ENCODE measurements at places on chromosomes 3 and 15.

GRCh38 chr3:4670352-4670751 lies 177.2 kb downstream of the ITPR1 start:
- DNase-seq = no peak

- DNase-seq = no peak
Measured at GRCh38 chr3:7423036-7423435, 562.1 kb downstream of the GRM7 start.

DNA sequence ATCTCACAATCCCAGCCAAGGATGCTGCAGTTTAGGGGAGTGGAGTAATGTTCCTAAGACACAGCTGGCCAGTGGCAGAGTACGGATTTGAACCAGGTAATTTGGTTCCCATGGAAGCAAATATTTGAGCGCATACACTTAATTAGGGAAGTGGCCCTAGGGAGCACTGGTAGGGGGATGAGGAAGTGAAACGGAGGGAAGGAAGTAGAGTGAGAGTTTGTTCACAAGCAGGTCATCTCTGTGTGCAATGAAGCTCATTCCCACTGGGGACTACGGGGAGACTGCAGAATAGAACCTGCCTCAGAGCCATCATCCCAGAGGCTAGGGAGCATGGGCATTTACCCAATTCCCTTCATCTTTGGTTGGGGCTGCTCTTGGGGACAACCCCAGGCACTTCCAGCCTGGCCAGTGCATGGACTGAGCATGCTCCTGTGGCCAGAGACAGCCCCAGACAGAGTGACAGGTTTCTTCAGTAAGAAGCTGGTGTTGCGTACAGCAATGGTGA lies 317.2 kb upstream of the PROK2 start:
- no peak for DNase-seq

- DNase-seq = no peak
Measured at GRCh38 chr15:63764124-63764803, 69.5 kb downstream of the HERC1 start.

DNA sequence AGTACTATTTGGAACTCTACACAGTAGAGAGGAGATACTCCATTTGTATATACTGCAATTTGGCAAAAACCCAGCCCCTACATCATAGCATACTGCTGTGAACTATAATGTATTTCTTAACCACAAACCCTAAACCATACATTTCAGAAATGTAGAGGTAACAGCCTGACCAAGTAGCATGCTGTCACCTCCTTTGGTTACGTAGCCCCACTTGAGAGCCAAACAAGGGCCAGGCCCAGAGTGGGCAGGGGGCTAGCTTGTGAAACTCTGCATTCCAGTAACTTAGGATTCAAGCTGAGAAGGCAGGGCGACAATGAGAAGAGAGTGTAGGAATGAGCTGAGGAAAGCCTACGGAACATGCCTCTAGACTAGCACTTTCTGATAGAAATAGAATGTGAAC lies 135.8 kb downstream of the GREM1 start:
- DNase-seq = no peak

DNA sequence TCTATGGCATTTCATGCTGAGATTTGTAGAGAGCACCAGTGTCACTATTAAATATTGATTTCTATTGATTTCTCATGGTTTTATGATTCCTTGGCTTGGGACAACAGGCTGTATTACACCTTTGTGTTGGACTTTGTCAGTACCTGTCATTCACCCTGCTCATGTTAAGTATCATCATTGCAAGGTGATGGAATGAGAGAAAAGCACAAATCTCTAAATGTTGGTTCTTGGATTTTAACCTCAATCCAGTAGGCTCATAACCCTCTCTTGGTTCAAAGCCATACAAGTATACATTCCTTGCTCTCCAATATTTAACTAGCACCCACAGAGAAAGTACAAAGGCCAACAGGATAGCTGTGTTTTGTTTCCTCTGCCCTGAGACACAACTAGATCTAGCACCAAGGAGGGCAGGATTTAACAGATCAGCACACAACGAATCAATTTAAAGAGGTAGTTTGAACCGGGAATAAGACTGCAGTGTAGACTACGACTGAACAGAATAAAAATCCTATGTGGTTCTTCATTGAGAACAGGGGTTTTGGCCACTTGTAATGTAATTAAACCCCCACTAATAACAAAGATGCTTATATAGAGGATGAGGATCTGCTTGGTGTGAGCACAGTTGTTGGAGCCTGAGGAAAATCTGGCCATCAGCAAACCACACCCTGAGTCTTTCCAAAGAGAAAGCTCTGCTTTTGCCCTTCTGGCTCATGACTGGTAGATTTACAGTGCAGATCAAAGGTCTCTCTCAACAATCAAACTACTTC lies 78.0 kb upstream of the TNFSF10 start:
- DNase-seq = no peak

GRCh38 chr3:101676765-101677435 lies at the start of gene ZBTB11:
Gene ZBTB11, minus strand, starts transcription at chr3:101677132. Its CDS starts 218 bp downstream, at chr3:101676914.
- DNase-seq = peak; percentile 100

DNA sequence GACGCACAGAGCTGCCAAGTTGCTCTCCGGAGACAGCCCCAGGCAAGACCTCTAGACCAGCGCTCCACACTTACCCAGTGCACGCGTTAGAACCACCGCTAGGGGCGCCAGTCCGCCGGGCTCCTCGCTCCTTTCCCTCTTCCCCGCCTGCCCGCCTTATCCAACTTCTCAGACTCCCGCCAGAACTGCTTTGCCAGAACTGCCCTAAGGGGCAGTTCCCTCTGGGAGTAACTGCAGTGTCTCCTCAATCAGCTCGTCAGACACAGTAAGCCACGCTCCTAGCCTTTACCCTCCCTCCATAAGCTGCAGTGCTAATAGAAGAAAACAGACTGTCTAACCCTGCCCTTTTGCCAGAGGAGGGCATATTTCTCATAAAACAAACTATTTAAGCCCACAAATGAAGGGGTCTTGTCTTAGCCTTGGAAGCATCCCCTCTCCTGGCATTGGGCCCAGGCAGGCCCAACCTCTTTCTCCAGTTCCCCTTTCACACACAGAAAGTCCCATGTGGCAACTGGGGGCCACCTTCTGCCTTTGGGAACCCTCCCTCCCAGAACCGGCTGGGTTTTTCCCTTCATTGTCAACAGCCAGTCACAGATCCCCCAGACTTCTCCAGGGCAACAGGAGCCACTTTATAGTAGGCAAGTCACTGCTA lies 3.7 kb downstream of the BMF start:
- peak; percentile 82 for DNase-seq

GRCh38 chr3:176978441-176978840 lies 218.8 kb downstream of the TBL1XR1 start:
- no peak for DNase-seq

DNA sequence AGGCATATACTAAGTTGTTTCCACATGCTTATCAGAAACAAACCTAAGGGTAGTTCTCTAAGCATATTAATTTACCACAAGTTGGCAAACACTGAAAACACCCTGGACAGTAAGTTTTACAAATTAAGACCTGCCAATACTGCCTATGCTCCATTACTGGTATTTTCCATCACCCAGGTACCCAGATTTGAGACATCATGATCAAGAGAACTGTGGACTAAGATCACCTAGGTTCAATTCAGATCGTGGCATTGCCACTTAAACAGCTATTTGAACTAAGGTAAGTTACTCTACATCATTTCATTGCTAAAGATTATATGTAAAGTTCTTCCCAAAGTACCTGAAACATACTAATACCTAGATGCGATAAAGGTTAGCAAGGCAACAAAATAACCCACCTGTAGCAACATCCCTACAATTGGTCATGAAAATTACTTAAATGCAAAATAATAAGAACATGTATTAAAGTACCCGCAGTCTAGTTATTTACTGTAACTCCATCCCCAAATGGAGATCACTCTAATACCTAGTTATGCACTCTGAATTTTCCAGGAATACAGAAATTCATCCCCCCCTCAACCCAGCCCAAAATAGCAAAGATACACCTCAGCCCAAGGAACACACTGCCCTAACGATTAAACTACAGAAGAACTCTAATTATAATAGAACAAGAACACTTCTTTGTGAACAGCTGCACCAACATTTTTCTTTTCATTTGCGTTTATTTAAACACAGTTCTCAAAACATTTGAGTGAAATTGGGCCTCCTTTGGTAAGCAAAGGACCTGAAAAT lies 21.6 kb downstream of the TRA2B start:
- DNase-seq = no peak

DNA sequence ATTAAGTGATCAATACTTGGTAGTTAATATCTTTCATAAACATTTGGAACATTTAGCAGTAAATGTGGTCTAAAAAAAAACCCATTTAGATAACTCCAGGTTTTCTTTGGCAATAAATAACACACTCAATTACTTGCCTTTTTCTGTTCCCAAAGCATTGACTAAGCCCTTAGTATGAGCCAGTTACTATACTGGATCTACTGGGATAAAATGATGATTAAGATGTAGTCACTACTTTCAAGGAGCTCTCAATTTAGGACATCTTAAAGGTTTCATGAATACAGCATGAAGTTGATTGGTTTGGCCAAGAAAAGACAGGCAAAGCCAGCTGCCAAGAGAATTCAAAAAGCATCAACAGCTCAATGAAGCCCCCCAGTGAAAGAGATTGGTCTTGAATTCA lies 250.9 kb downstream of the EPHA3 start:
- DNase-seq = no peak

- DNase-seq = no peak
Measured at GRCh38 chr3:131004603-131005002, 22.0 kb downstream of the ASTE1 start.

GRCh38 chr15:97425596-97425995 lies 534.9 kb upstream of the ARRDC4 start:
- no peak for DNase-seq

GRCh38 chr3:18531662-18532061 lies 106.5 kb upstream of the SATB1 start:
- DNase-seq = no peak

DNA sequence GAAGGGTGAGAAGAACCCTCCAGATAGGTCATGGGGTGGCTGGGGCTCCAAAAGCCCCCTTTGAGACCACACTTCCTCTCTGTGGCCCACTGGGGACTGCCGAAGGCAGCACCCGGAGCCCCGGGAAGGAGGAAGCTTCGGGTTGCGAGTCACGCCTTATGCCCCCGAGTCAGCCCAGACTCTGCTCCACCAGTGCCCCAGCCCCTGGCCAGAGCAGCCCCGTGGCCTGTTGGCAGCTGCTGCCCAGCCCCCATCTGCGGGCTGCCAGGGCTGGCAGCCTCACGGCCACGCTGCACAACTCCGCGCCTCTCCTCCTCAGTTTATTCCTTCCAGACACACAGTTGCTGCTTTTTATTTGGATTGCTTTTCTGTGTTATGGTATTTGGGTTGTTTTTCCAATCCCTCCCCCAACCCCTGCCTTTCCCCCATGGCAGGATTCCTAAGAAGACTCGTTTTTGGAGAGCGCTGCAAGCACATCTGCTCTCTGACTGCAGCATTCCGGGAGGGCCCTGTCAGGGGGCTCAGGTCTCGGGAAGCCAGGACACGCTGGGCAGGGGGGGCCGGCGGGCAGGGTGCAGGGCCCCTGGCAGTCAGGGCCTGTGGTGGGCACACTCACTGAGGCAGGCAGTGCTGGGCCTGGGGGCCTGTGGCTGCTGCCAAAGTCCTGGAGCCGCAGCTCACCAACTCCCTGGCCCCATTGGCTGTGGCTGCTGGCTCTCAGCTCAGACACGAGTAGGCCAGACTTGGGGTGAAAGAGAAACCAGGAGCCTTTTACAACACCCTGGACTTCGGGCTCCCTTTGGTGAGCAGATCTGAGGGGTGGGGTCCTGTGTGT lies 20.2 kb downstream of the MAGEF1 start:
- DNase-seq = no peak
